ENCODE measurements at places on chromosomes 2 and 18.

DNA sequence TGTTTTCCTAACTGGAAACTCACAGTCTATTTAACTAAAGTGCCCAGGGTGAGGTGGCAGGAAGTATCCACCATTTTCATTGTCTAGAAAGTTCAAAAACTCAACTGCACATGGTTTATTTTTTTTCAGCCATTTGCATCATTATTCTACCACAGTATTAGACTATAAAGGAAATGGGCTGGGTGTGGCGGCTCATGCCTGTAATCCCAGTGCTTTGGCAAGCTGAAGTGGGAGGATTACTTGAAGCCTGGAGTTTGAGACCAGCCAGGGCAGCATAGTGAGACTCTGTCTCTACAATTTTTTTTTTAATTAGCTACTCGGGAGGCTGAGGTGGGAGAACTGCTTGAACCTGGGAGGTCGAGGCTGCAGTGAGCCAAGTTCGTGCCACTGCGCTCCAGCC, 213.8 kb downstream of the MYO3B start:
- peaks cover 19% of the 10 kb centered on the region for H3K27me3 ChIP-seq
- H3K36me3 ChIP-seq = no peaks in the 10 kb centered on the region
- H3K4me1 ChIP-seq = no peaks in the 10 kb centered on the region
- no peak overlapping the region for H3K4me3 ChIP-seq

GRCh38 chr2:126765395-126765794, 109.4 kb downstream of the GYPC start:
- H3K4me3 ChIP-seq = no peak overlapping the region
- peaks cover 8% of the 10 kb centered on the region for H3K4me1 ChIP-seq
- H3K27ac ChIP-seq = no peak overlapping the region
- H3K36me3 ChIP-seq = no peaks in the 10 kb centered on the region
- H3K27me3 ChIP-seq = peaks cover 3% of the 10 kb centered on the region

DNA sequence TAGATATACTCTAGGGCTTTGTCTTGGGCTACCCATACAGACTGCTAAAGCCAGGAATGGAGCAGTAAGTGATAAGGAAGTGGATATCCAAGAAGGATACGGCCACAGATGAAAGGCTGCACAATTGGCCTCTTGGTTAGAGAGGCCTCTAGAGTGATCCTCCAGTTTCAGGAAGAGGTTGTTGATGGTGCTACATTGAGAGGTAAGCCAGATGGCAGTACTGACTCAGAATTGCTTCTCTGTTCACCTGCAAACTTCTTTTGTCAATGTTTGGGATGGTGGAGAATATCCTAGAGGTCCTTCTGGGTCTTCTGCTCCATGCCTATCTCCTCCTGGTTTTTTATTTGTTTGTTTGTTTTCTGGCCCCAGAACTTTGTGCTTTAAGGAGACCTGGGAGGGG, 226.8 kb upstream of the LRRTM1 start:
- H3K4me1 ChIP-seq = no peaks in the 10 kb centered on the region
- H3K36me3 ChIP-seq = no peaks in the 10 kb centered on the region
- DNase-seq = no peak
- no peak overlapping the region for H3K4me3 ChIP-seq

GRCh38 chr2:55618275-55619055, 1.0 kb upstream of the PPP4R3B start:
- H3K4me1 ChIP-seq = peaks cover 58% of the 10 kb centered on the region
- H3K4me3 ChIP-seq = peak overlapping the region; percentile 67
- peak; percentile 58 for DNase-seq

DNA sequence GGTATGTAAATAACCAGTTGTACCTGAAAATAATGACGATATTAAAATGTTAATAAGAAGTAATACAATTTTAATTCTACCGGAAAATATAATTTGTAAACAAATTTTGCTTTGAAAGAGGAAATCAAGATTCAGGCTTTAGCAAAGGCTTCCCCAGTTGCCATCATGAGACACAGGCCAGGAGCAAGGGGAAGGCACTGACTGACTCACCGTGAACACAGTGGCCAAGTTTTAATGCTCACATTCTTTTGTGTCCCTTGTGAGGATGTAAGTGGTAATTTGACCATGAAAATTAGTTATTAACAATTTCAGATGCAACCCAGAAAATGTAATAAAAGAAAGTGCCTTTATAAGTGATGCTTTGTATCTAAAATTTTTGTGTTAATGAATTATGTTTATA, 164.1 kb downstream of the GREB1L start:
- no peaks in the 10 kb centered on the region for H3K4me1 ChIP-seq
- H3K4me3 ChIP-seq = no peak overlapping the region
- peaks cover 3% of the 10 kb centered on the region for H3K27me3 ChIP-seq
- H3K27ac ChIP-seq = no peak overlapping the region

GRCh38 chr2:64263315-64263714, 119.1 kb upstream of the PELI1 start:
- H3K27ac ChIP-seq = no peak overlapping the region
- peaks cover 22% of the 10 kb centered on the region for H3K27me3 ChIP-seq
- no peak overlapping the region for H3K4me3 ChIP-seq
- H3K4me1 ChIP-seq = no peaks in the 10 kb centered on the region
- DNase-seq = no peak

GRCh38 chr2:231613663-231614558, 21.2 kb downstream of the TEX44 start:
- H3K27ac ChIP-seq = peak overlapping the region; percentile 98
- no peaks in the 10 kb centered on the region for H3K27me3 ChIP-seq
- peaks cover 58% of the 10 kb centered on the region for H3K4me1 ChIP-seq
- peak overlapping the region; percentile 42 for H3K4me3 ChIP-seq
- DNase-seq = peak; percentile 95
- H3K36me3 ChIP-seq = no peaks in the 10 kb centered on the region

GRCh38 chr18:31677592-31677991, 6.8 kb downstream of the B4GALT6 start:
- H3K36me3 ChIP-seq = no peaks in the 10 kb centered on the region
- no peaks in the 10 kb centered on the region for H3K27me3 ChIP-seq
- no peak overlapping the region for H3K4me3 ChIP-seq
- no peak for DNase-seq

DNA sequence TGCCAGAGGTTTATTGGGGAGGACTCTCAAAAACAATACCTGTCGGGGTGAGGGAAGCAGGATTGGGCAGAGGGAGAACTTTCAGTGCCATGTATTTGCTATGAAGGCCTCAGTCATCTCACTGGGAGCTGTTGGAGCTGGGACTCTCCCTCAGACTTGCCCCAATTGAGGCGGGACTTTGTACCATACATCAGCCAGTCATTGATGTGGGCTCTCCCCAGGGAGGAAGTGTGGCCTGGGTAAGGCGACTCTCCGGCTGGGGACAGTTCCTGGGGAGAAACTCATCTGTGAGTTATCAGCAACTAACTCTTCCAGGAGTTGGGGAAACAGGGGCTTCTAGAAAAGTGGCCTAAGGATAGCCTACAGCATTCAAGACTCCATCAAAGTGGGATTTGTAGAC, 66.5 kb downstream of the FTCDNL1 start:
- H3K27ac ChIP-seq = no peak overlapping the region
- no peaks in the 10 kb centered on the region for H3K4me1 ChIP-seq
- no peak overlapping the region for H3K4me3 ChIP-seq
- DNase-seq = no peak
- no peaks in the 10 kb centered on the region for H3K27me3 ChIP-seq

- no peaks in the 10 kb centered on the region for H3K36me3 ChIP-seq
- no peaks in the 10 kb centered on the region for H3K27me3 ChIP-seq
- H3K4me1 ChIP-seq = no peaks in the 10 kb centered on the region
- DNase-seq = no peak
- H3K27ac ChIP-seq = no peak overlapping the region
- H3K4me3 ChIP-seq = no peak overlapping the region
These were observed 707.2 kb upstream of the REG3G start for GRCh38 chr2:78318275-78318674.

DNA sequence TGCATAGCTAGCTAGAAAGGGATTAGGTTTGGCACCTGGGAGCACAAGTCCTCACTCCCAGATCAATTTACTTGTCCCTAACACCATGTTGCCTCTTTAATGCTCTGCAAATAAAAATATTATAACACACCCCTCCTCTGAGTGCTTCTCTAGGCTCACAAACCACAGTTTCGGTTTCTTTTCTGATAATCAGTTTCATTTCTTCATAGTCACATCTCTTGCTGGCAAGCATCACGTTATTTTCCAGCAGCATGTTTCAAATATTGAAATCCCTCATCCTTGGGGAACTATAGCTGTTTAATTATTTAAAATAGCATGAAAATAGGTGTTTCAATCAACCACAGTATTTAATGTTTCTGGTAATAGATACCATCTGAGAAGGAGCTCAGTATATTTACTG, 13.9 kb upstream of the SMCHD1 start:
- peak overlapping the region; percentile 47 for H3K27ac ChIP-seq
- DNase-seq = peak; percentile 28
- peaks cover 37% of the 10 kb centered on the region for H3K4me1 ChIP-seq

DNA sequence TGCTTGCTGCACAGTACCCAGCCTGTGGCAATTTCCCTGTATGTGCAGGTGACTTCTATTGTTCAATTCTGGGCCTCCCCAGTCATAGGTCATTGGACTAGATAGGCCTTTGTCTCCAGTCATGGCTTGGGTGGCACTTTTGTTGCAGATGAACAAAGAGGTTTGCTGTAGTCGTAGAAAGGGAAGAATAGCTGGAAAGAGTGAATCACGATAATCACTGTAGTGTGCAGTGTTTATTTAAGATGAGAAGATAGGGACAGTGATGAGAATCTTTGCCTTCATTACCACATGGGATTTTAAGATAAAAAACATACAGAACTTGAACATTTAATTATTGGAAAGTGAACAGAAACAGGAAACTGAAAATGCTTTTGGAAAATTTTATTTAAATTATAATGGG, 156.1 kb upstream of the CYRIA start:
- no peaks in the 10 kb centered on the region for H3K4me1 ChIP-seq
- no peak overlapping the region for H3K4me3 ChIP-seq
- H3K27ac ChIP-seq = no peak overlapping the region
- no peaks in the 10 kb centered on the region for H3K36me3 ChIP-seq
- H3K27me3 ChIP-seq = no peaks in the 10 kb centered on the region
- DNase-seq = no peak

DNA sequence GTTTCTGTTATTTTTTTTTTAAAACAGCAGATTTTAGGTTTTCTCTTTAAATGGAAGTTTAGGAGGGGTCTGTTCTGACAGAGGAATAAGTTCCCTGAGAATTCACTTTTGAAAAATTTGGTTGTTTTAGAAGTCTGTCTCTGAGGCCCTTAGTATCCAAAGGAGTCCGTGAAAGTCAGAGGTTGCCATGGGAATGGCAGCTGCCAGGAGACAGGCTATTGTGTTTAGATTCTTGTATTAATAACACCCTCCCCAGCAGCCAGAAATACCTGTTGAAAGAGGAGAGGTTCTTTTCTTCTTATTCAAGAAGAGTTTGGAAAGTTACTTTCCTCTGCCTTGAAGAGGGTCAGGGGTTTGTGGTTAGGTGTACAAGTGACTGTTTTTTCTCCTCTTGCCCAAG, 29.5 kb downstream of the TNP1 start:
- no peak overlapping the region for H3K4me3 ChIP-seq
- no peaks in the 10 kb centered on the region for H3K4me1 ChIP-seq
- H3K27me3 ChIP-seq = peaks cover 17% of the 10 kb centered on the region
- DNase-seq = no peak
- H3K36me3 ChIP-seq = no peaks in the 10 kb centered on the region
- no peak overlapping the region for H3K27ac ChIP-seq

DNA sequence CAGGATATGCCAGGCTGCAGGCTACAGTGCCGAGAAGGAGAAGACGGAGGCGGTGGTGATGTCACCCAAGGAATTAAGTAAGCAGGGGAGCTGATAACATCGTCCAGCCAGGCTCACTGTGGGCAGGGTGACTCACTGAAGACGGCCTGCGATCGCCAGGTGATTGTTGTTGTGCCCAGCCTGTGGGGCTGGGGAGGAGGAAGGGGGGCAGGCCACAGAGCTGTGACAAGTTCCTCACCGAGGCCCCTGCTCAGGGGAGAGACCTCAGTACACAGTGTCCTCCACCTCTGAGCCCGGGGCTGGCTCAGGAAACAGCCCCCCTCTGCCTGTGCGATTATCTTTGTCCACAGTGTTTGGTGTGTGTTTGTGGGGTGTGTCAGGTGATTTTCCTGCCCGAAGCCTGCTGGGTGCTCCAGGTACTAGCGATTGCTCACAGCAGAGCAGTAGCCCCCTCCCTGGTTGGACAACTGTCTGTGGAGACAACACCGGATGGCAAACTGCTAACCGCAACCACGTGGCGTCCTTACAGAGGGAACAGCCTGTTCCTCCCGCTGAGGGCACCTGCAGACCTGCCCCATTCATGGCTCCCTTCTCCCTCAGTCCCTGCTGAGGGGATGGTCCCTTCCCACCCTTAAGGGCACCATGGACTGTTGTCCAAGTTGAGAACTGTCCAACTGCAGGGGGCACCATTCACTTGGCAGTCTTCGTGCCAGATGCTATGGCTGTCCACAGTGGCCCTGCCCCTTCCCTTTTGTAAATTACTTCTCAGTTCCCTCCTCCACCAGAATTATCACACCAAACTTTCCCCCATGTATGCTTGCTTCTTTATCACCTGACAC, 95.1 kb downstream of the ZFP36L2 start:
- peaks cover 100% of the 10 kb centered on the region for H3K4me1 ChIP-seq
- peak; percentile 98 for DNase-seq
- H3K27me3 ChIP-seq = no peaks in the 10 kb centered on the region
- H3K4me3 ChIP-seq = peak overlapping the region; percentile 43
- peak overlapping the region; percentile 96 for H3K27ac ChIP-seq
- no peaks in the 10 kb centered on the region for H3K36me3 ChIP-seq

- no peaks in the 10 kb centered on the region for H3K27me3 ChIP-seq
- no peaks in the 10 kb centered on the region for H3K36me3 ChIP-seq
- no peak overlapping the region for H3K27ac ChIP-seq
- no peak overlapping the region for H3K4me3 ChIP-seq
These were observed 939.5 kb upstream of the FANCL start for GRCh38 chr2:59180621-59181020.

GRCh38 chr18:63882333-63883141, 5.0 kb upstream of the SERPINB2 start:
- no peak overlapping the region for H3K4me3 ChIP-seq
- DNase-seq = no peak
- H3K36me3 ChIP-seq = no peaks in the 10 kb centered on the region
- peaks cover 12% of the 10 kb centered on the region for H3K4me1 ChIP-seq

DNA sequence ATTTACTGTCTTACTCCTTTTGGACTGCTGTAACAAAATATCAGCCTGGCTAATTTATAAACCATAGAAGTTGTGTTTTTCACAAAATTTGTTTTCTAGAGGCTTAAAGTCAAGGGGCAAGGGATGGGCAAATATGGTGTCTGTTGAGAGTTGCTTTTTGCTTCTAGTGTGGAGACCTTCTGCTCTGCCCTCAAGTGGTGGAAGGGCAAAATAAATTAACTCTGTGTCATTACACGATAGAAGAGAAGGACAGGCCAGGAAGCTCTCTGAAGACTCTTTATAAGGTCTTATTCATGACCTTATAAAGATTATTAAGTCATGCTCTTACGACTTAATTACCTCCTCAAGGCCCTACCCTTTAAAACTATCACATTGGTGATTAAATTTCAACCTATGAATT, 181.2 kb upstream of the LRATD1 start:
- no peaks in the 10 kb centered on the region for H3K36me3 ChIP-seq
- H3K27ac ChIP-seq = no peak overlapping the region
- no peak overlapping the region for H3K4me3 ChIP-seq
- no peaks in the 10 kb centered on the region for H3K27me3 ChIP-seq
- no peak for DNase-seq

- no peaks in the 10 kb centered on the region for H3K36me3 ChIP-seq
- DNase-seq = no peak
- no peaks in the 10 kb centered on the region for H3K4me1 ChIP-seq
- no peak overlapping the region for H3K4me3 ChIP-seq
- H3K27me3 ChIP-seq = no peaks in the 10 kb centered on the region
- H3K27ac ChIP-seq = no peak overlapping the region
These were observed 58.9 kb upstream of the CTDP1 start for GRCh38 chr18:79620576-79621165.
